ENCODE measurements at places on chromosomes 16 and 17. TPM values are rescaled to one million over a fixed set of nuclear protein-coding genes. Genes with fewer than 3 reads are reported as not detected.

Gene SRP68
- 92.0 TPM for total RNA-seq

Gene PRR11
- 69.8 TPM for total RNA-seq

GRCh38 chr17:63455417-63455816 lies 9.3 kb upstream of the CYB561 start:
- no peaks in the 10 kb centered on the region for H3K27me3 ChIP-seq
- H3K36me3 ChIP-seq: no peaks in the 10 kb centered on the region
- H3K4me3 ChIP-seq: no peak overlapping the region

GRCh38 chr16:73361061-73361460 lies 313.1 kb upstream of the ZFHX3 start:
- H3K27me3 ChIP-seq: no peaks in the 10 kb centered on the region
- no peaks in the 10 kb centered on the region for H3K36me3 ChIP-seq
- H3K4me3 ChIP-seq: no peak overlapping the region
- H3K4me1 ChIP-seq: no peaks in the 10 kb centered on the region
- no peak for DNase-seq

DNA sequence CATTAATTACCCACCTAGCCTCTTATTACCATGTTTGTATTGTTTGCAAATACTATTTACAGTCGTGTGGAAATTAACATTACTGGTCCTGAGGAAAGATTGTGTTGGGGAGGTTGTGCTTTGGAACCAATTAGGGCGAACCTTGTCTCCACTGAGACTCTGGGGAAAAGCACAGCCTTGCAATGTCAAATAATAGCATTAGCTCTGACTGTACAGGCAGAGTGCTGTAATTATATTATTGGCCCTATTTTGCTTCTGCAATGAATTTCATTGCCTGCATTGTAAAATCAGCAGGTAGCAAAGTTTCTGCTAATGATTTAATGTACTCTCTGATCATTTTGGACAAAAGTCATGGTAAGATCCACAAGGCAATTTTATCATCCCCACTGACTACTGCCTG lies 97.0 kb downstream of the WWOX start:
- H3K27me3 ChIP-seq: no peaks in the 10 kb centered on the region
- H3K36me3 ChIP-seq: peaks cover 1% of the 10 kb centered on the region
- H3K27ac ChIP-seq: no peak overlapping the region
- DNase-seq: no peak
- H3K4me3 ChIP-seq: no peak overlapping the region

DNA sequence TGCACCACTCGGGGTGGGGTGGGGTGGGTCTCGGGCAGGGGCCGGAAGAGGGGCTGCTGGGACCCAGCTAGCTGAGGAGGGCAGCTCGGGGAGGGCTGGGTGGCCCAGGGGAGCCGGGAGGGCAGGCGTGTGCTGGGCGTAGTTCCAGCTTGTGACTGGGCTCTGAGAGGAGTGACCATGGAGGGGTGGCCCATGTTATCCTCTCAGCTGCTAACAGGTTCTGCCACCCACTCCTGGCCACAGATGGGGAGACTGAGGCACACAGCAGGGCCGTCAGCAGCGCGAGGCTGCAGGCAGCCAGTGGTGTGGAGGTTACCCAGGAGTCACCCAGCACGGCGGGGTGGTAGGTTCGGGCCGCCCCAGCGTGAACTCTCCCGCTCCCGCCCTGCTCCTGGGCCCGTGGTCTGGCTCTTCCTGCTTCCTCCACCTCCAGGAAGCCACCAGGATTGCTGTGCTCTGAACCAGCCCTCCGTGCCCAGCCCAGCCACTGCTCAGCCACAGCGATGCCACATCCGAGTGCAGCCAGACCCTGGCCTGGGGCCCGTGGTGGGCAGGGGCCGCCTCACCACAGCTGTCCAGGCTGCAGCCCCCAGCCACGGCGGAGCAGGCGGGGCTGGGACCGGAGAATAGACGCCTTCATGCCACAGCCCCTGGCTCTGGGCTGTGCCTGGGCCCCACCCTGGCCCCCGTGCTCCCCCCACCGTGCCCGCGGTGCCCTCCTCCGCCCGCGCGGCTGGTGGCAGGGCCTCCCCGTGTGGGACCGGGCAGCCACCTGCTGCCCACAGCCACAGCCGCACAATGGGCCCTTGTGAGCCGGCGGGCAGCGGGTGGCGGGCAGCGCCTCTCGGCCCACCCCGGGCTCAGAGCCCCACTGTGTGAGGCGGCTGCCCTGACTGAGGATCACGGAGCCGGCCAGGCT lies 26.3 kb upstream of the SSTR5 start:
- H3K36me3 ChIP-seq: no peaks in the 10 kb centered on the region
- H3K27ac ChIP-seq: no peak overlapping the region
- no peaks in the 10 kb centered on the region for H3K27me3 ChIP-seq
- H3K4me3 ChIP-seq: no peak overlapping the region
- DNase-seq: no peak

GRCh38 chr16:50238868-50239301 lies 27.5 kb upstream of the ADCY7 start:
- H3K36me3 ChIP-seq: peaks cover under 1% of the 10 kb centered on the region
- no peak overlapping the region for H3K4me3 ChIP-seq
- H3K27me3 ChIP-seq: peaks cover 12% of the 10 kb centered on the region
- DNase-seq: no peak
